SK-N-SH (cell line): ENCODE measurements at places on chromosomes 5 and 9.

DNA sequence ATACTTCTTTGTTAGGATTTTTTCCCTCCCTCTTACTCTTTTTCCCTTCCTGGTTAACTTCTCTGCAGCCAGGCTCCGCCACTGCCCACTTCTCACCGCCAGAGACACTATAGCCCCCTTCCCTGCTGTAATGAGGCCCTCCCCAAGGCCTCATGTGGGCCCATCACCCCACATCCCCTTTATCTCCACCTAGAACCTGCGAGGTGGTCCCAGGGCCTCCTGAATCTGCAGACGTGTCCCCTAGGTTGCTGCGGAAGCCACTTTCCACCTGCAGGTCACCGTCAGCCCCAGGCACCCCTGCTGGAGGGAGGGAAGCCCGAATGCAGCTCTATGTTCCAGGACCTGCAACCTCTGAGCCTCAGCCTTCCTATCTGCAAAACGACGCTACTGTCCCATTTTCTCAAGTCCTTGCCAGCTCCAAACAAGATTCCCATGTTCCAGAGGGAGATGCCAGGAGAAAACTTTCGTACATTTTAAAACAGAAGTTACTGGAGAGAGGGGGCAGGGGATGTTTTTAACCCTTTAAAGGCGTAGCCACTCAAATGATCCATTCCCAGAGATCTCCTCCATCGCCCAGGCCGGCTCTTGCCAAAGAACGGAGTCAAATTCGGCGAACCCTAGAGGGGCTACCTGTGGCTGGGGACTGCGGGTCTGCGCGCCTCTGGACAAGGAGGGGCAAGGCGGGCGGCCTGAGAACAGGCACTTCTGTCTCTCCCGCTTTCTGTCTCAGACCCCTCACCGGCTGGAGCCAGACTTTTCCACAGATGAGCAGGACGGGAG is 929 bp downstream of the SH3PXD2B start:
- peak; percentile 80 for DNase-seq

DNA sequence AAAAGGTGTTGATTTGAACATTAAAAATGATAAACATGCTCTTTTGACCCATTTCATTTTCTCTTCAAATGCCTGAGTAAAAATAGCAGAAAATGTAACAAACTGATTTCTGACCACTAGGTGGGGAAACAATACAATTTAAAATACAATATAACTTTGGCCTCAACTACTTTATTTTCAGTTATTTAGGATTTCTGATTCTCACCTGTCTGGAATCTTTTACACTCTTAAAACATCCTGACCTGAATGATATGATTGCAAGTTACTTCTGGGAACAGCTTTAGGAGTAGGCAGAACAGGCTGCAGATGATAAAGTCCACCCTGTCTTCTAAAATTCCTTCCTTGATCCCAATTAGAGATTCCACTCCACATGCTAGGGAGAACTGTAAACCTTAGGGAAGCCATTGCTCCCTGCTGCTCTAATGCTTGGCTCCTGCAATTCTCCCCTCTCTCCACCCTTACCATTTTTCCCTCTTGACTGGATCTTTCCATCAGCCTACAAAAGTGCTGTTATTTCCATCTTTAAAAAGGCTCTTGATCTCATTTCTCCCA is 70.3 kb downstream of the FYB1 start:
- DNase-seq = no peak

DNA sequence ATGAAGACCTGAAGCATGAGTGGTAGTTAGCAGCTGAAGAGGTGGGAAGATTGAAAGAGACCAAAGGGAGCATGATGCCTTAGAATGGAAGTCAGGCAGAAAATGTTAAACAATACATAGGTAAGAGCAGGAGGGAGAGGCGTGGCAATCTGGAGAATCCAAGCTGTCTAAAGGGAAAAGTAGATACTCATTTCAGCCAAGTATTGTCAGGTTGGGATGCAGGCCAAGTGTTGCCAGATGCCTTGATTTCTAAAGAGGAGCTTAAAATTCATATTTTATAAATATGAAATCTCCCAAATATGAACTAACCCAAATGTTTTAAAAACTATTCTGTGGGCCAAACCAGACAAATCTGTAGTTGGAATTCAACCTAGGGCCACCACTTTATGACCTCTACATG is 4.2 kb downstream of the PAM start:
- no peak for DNase-seq

- peak; percentile 24 for DNase-seq
Observed at GRCh38 chr5:136191304-136192014, 1.5 kb downstream of the SMIM32 start.

DNA sequence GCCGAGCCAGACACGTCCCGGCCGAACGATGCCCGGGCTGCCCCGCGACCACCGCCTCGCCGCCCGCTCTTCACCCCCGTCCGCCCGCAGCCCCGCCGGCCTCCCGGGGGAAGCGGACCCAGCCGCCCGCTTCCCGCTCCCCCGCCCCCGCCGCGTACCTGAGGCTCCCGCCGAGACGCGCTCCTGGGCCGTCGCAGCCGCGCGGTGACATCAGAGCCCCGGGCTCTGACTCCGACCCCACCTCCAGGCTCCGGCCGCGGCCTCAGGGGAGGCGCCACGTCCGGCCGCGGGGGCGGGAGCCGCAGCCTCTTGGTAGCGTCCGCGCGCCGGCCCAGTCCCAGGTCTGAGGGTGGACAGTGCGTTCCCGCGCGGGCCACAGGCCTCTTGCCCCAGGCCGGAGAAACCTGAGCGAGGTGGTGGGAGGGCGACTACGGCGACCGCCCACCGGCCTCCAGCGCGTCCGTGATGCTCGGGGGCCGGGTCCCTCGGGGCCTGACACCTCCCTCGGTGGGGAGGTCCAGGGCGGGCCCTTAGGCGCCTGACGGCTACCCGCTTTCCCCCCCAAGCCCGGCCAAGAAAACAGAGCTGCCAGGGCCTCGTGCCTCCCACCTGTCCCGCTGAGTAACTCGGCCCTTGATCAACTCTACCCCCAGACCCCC is at the start of gene SHROOM1:
Gene SHROOM1 (minus strand): TSS at position 212 of the 659 bp plus-strand sequence. CDS start 4,507 bp downstream, outside the sequence.
- peak; percentile 83 for DNase-seq

DNA sequence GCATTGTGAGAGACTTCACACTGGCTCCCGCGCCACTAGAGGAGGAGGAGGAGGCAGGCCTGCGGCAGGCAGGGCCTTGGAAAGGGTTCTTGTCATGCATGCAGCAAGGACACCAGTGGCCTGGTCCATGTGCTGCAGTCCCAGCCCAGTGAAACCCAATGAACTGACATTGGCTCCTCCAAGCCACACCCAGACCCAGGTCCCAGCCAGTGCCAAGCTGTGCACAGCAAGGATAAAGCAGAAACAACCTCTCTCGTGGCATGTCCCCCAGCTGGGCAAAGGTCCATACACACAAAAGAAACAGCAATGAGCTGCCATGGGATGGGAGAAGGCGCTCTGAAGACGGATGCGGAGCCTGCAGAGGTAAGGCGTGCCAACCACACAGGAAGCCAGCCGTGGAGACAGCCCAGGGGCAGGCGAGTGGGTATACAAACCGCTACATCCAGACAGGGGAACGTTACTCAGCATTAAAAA is 89.2 kb downstream of the SEMA4D start:
- DNase-seq = no peak

DNA sequence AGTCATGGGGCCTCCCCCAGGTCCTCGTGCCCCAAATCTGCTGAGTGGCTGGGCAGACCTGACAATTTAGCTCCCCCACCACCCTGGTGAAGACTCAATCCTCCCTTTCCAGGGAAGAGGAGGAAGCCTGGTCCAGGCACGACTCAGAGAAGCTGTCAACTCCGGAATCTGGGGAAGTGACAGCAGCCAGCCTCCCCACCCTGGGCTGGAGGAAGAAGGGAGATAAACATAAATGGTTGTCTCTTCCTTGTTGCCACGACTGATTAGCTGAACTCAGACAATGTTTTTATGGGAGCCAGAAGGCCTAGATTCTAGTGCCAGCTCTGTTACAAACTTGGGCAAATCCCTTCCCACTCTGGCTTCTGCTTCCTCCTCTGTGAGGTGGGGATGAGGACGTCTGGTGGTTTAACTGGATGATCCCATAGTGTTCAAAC is 15.4 kb downstream of the CCDC69 start:
- no peak for DNase-seq

DNA sequence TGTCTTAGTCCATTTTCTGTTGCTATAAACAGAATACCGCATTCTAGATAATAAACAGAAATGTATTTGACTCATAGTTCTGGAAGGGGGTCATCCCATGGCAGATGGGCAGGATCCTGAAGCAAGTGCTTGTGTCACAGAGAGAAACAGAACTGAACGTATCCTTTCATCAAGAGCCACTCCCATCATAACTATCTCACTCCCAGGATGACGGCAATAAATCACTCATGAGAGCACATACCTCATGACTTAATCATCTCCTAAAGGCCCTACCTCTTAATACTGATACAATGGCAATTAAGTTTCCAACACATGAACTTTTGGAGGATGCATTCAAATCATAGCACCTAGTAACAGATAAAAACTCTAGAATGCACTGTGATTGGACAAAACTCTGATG is 142.9 kb downstream of the CAMK4 start:
- no peak for DNase-seq

- DNase-seq = no peak
Observed at GRCh38 chr5:39523821-39524220, 99.0 kb upstream of the DAB2 start.

DNA sequence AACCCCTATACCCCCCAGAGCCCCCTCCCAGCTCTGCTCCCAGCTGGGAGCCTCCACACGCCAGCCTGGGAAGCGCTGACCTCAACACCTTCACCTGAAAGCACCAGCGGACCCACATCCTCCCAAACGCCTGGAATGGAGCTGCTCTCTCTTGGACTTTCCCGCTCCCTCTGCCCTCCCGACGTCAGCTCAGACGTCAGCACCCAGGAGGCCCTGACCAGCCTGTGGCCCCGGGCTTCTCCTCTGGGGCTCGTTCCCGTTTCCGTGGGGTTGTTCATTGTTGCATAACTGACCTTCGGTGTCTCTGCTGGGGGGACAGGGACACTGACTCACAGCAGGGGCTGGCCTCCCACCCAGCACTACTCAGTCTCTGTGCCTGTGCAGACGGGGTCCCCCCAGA is 35.0 kb upstream of the SLC6A3 start:
- no peak for DNase-seq

GRCh38 chr5:35050541-35051126 is 2.9 kb upstream of the AGXT2 start:
- no peak for DNase-seq

DNA sequence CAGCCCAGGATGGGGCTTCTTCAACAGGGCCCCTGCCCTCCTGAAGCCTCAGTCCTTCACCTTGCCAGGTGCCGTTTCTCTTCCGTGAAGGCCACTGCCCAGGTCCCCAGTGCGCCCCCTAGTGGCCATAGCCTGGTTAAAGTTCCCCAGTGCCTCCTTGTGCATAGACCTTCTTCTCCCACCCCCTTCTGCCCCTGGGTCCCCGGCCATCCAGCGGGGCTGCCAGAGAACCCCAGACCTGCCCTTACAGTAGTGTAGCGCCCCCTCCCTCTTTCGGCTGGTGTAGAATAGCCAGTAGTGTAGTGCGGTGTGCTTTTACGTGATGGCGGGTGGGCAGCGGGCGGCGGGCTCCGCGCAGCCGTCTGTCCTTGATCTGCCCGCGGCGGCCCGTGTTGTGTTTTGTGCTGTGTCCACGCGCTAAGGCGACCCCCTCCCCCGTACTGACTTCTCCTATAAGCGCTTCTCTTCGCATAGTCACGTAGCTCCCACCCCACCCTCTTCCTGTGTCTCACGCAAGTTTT is 23.6 kb downstream of the PCDHGC5 start:
- peak; percentile 69 for DNase-seq

GRCh38 chr9:89901920-89902319 is 297.1 kb downstream of the GADD45G start:
- no peak for DNase-seq

DNA sequence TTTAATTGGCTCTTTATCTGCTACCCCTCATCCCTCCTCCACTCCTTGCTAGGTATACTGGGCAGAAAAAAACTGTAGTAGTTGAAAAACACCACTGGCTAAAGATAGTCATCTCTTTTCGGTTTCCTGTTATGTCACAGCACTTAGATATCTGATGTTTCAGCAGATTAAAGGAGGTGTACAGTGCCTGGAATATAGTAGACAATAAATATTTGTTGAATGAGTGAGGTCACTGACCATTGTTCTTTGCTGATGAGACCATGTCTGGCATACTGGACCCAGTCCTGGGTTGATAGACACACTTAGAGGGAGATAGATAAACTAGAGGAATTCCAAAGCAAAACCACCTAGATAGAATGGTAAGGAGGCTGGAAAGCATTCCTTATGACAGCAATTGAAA is 3.2 kb downstream of the GRPEL2 start:
- DNase-seq = no peak

- DNase-seq = no peak
Observed at GRCh38 chr9:113659740-113660139, 196.2 kb downstream of the RGS3 start.

DNA sequence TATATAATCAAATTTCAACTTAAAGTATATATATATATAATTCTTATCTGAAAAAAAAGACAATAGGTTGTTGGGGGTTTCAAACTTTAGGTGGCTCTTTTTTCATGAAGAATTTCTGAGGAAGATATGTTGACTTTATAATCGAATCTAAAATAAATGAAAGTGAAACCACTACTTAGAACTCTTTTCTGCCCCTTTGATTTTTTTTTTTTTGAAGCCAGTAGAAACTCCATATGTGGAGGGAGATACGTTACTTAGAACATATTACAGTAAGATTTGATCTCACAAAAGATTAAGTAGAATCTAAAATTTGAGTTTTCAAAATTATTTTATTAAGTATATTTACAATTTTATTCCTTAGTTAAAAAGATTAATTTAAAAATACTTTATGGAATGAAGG is 96.9 kb downstream of the ATG10 start:
- DNase-seq = no peak

DNA sequence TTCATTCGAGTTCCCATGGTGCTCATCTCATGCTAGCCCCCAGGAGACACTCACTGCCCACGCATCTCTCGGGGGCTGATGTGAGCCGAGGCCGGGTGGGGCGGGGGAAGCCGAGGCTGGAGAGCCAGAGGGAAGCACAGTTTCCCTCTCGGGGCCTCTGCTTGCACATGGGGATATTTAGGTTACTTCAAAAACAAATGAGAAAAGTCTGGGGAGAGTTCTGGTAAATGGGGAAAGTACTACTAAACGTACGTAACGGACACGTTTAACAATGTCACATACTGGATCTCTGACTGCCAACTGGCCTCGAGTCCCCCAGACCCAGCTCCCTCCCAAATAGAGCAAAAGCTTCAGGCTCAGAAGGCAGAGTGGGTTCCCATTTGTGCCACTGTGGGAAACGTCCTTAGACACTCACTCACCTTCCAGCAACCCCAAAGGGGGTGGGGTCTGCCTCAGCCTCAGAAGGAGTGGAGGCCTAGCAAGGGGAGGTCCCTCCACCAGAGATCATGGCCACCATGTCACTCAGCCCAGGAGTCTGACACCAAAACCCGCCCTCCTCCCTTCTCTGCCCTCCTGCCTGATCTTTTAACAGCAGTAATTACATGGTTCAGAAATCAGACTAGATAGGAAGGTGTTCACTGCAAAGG is 33.8 kb upstream of the NTNG2 start:
- no peak for DNase-seq

DNA sequence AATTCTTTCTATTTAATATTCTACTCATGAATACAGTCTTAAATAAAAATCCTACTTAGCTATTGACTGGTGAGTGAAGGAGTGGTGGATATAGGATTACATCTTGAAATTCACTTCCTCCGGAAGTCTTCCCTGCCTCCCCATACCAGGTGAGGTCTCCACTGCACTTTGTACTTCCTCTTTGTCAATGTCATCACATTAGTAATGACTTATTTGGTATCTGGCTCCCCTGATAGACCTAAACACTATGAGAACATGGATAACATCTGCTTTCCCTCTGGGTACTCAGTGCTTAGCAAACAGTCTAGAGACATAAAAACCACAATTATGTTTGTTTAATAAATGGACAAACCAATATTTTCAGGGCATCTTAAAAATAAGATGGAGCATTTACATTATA is 532.1 kb downstream of the PDE4D start:
- DNase-seq = no peak

- DNase-seq = no peak
Observed at GRCh38 chr5:905139-905642, 12.5 kb downstream of the TRIP13 start.
